Endothelial cell of umbilical vein (primary cell): ENCODE measurements at places on chromosomes 5 and 9.

- peak; percentile 64 for DNase-seq
Measured at GRCh38 chr5:145887976-145888574, 15.3 kb upstream of the GRXCR2 start.

DNA sequence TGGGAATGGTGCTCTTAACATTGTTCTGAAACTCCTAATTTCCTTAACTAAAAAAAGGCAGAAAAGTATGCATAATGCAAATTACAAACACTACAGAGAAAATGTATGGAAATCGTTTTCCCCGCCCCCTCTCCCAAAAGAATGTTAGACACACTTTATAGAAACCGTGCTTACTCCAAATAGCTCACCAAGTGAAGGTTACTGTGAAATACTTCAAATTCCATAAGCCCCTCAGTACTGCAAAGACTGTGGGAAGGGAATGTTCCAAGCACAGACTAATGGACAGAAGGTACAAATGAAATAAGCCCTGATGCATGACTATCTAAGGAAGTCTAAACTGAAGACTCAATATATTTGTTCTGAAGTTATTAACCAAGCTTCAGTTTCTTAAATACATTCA is 12.5 kb downstream of the MAPKAP1 start:
- DNase-seq: no peak

GRCh38 chr5:55033568-55033967 is 9.5 kb downstream of the GZMK start:
- no peak for DNase-seq

- peak; percentile 59 for DNase-seq
Measured at GRCh38 chr9:21542787-21543186, 60.7 kb upstream of the IFNE start.

GRCh38 chr5:16902846-16903245 is 33.2 kb downstream of the MYO10 start:
- no peak for DNase-seq

DNA sequence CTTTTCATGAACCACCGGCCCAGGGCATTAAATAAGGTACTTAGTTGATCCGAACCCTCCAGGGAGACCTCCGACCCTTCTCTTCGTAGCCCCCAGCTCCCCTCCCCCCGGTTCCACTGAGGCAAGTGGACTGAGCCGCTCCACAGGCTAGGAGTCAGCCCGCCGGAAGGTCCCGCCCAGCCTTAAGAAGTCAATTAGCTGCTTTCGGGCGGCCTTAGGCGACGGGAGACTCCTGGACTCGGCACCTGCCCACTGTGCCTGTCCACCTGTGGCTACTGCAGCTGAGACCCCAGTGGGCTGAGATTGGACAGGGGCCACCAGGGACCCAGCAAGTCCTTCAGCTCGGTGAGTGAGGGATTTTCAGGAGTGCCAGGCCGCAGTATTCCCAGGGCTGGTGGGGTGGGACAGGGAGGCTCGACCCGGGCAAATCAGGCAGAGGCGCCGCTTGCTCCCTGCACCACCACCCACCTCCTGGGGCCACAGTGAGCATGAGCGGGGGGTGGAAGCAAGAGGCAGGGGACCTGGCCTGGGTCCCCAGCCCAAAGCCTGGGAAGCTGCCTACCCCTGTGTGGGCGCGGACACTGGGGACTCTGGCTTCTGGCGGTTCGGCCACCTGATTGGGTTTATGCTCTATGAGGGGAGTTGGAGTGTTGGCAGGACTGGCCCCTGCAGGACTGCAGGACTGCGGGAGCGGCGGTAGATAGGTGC is 39.6 kb upstream of the SPATA31E1 start:
- no peak for DNase-seq
